ENCODE measurements at places on chromosomes 12 and 14.

DNA sequence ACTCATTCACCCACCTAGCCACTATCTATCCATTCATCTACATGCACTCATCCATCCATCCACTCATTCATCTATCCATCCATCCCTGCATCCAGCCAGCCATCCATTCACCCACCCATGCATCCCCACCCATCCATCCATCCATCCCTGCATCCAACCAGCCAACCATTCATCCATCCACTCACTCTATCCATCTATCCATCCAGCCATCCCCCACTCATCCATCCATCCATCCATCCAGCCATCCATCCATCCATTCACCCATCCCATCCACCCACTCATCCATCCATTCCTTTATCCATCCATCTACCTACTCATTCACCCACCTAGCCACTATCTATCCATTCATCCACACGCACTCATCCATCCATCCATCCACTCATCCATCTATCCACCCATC lies 73.1 kb downstream of the NOC4L start:
- no peak for DNase-seq

DNA sequence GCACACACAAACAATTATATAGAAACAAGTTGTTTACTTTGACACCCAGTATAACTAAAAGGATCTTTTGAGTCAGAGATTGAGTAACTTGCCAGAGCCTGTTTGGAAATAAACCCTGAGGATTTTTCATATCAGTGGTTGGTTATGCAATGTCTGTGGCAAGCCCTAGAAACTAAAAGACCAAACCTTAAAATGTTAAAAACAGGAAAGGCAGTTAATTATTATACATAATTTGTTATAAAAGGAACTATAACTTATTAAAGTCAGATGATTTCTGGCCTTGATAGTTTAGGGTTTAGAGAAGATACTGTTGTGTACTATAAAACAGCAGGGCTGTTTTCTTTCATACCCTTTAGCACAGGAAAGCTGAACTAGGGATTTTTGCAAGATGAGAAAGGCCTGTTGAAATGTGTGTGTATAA lies 44.1 kb downstream of the PSEN1 start:
- DNase-seq, result no peak

DNA sequence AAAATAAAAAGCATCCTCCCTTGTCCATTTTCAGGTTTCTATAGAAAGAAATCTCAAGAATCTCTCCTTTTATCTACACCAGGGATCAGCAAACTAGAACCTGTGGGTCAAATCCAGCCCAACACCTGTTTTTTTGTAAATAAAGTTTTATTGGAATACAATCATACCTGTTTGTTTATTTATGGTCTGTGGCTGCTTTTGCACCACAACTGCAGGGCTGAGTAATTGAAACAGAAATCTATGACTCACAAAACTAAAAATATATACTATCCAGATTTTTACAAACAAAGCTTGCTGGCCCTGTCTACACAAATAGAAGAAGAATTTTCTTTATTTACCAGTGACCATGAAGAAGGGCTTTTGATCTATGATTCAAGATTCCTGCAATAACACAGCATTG lies 95.1 kb upstream of the COCH start:
- no peak for DNase-seq

DNA sequence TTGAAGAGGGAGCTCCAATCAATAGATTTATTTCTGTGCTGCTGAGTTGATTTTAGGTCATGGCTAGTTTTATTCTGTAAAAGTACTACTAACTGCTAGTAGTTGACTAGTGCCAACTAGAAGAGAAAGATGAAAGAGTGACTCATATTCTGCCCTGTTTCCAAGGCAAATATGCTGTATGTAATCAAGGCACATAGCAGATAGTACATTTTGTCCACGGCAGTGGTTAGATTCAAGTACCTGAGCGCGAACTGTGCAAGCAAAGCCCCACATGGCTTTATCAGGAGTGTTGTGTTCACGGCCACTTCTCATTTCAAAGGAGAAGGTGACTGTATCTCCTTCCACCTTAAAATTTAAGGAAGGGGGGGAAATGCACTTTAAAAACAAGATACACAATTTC lies 126.8 kb downstream of the TRAFD1 start:
- DNase-seq, result no peak

- DNase-seq, result no peak
These were observed 70.0 kb downstream of the DIP2B start for GRCh38 chr12:50574601-50575348.

DNA sequence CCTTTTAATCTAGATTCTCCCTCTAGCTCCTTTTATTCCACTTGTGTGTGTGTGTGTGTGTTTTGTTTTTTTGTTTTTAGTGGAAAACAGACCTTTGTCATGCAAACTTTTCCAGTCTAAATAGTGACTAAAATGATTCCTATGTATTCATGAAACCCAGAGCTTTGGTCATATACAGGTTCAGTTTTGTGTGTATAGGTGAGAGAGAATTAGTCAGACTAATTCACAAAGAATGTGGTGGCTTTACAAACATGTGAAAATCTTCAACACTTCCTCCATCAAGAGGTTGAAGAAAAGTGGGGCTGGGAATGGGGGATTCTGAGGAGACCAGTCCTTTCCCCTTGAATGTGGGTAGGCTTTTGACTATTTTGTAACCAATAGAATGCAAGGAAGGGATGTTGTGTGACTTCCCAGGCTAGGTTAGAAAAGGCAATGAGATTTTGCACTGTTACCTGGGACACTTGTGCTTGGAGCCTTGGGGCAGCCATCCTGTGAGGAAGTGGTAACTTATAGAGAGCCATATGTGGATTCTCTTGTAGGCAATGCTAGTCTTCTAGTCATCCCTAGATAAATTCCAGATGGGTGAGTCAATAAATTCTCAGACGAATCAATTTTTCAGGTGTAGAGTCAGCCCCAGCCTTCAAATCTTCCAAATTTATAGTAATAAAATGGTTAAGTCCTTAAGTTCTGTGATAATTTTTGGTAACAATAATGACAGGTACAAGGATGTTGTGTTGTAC lies 236.1 kb downstream of the CEP128 start:
- DNase-seq, result no peak

GRCh38 chr12:113815031-113815430 lies 151.1 kb downstream of the RBM19 start:
- no peak for DNase-seq

- DNase-seq, result no peak
These were observed 1258.0 kb downstream of the FSCB start for GRCh38 chr14:43249116-43249515.

- no peak for DNase-seq
These were observed 439 bp upstream of the TNFRSF1A start for GRCh38 chr12:6342140-6342889.

GRCh38 chr14:90483571-90483974 lies 86.7 kb downstream of the CALM1 start:
- peak; percentile 1 for DNase-seq

GRCh38 chr14:77208291-77208978 lies 26.8 kb downstream of the TMEM63C start:
- DNase-seq, result peak; percentile 17

GRCh38 chr12:102480406-102480805 lies at the start of gene IGF1:
TSS of gene IGF1 (minus strand) at chr12:102480563. CDS start at chr12:102480381, 182 bp downstream.
- no peak for DNase-seq

DNA sequence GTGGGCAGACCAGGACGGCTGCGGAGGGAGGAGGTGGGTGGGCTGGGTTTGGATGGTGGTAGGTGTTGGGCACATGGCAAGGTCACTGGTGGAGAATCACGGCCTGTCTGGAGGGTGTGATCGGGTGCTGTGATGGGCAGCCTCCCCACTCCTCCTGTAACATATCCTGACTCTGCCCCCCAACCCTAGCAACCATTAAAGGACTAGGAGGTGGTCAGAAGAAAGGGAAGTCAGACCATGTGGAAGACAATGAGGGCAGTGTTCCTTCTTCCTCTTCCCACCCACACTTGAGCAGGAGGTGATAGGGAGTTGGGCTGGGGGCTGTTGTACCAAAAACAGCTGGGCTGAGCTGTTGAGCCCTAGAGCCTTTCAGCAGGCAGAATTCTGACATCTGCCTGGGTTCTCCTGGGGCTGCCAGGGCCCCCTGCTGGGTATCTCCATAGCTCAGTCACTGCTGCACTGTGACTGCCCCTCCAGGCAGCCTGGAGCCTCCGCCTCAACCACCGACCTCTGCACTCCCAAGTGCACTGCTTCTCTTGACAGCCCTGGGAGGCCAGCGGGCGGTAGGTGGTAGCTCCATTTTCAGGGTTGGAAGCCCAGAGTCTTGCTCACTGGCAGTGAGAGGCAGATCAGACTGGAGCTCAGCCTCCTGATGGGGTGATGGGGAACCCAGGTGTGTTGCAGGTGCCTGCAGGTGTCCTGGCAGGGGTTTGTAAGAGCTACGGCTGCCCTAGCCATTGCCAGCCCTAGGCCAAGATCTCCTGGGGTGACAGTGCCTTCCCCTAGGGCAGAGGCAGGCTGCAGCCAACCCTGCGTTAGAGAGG lies 15.4 kb downstream of the VASH1 start:
- no peak for DNase-seq

GRCh38 chr12:1702713-1703112 lies 11.8 kb downstream of the ADIPOR2 start:
- no peak for DNase-seq

DNA sequence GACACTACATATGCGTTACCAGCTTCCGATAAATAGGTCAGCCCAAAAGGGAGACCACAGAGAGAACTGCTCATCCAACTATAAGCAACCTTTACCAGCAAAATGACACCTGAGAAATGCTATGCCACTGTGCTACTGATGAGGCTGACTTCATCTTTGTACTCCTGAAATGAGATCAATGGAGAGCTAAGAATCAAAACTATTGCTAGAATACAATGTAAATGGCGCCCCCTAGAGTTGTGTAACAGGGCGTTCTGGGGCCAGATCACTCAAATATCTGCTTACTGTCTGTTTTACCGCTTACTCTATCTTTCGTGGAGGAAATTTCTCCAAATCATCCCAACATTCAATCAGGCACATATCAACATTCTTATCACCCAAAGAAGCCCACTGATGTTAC lies 4.6 kb downstream of the ZNF384 start:
- peak; percentile 62 for DNase-seq

DNA sequence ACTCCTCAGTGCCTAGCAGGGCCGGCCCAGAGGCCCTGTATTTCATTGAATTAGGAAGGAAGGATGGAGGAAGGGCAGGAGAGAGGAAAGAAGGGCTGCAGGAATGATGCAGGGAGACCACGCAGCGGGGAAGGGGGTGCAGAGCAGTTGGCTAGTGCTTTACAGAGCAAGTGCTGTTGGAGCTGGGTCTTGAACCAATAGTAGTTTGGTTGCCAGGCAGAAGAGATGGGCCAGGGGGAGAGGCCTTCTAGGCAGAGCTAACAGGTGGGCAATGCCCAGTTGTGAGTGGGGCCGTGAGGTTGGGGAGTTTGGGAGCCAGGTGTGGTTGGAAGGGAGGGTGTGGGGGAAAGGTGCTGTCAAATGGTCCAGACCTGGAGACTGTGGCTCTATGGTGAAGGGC lies 39.1 kb upstream of the SRSF5 start:
- no peak for DNase-seq

DNA sequence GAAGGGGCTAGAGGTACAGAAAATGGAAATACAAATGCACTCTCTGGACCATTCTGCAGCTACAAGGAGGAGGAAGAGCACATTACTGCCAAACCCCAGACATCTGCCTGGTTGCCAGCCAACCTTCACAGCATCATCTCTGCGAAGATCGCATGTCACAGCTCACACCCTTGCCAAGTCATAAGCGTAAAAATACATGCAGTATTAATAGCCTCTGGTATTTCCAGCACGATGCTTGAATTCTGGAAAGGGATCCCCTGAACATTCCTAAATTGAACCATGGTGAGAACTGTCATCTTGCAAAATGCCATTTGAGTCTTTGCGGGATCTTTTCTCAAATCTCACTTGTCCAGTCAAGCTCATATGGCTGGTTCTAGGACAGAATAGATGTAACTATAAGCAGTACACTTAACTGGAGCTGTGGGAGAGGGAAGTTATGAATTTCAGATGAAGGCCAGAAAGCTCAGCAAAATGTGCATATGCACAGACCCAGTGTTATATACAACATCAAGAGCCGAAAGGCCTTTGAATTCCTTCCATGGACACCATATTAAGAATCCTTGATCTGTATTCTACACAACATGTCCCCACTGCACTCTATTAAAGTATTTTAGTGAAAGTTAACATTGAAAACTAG lies 211.6 kb downstream of the DUSP6 start:
- no peak for DNase-seq

GRCh38 chr12:62783881-62784280 lies 151.1 kb downstream of the PPM1H start:
- no peak for DNase-seq

DNA sequence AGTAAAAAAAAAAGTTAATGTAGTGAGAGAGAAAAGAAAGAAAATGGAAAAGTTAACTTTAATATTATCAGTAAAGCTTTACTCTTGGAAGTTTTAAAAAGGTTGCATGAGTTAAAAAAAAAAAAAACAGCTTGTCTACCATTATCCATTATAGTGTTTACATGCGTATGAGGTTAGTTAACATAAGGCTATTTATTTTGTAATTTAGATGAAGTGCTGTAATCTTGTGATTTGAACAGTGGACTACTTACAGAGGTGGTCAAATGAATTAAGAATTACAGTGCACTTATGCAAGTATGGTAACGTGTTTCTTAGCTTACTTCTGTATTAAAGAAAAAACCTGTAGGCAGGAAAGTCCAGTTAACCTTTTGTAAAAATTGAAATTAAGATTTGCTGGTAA lies 30.7 kb downstream of the WASHC4 start:
- no peak for DNase-seq

DNA sequence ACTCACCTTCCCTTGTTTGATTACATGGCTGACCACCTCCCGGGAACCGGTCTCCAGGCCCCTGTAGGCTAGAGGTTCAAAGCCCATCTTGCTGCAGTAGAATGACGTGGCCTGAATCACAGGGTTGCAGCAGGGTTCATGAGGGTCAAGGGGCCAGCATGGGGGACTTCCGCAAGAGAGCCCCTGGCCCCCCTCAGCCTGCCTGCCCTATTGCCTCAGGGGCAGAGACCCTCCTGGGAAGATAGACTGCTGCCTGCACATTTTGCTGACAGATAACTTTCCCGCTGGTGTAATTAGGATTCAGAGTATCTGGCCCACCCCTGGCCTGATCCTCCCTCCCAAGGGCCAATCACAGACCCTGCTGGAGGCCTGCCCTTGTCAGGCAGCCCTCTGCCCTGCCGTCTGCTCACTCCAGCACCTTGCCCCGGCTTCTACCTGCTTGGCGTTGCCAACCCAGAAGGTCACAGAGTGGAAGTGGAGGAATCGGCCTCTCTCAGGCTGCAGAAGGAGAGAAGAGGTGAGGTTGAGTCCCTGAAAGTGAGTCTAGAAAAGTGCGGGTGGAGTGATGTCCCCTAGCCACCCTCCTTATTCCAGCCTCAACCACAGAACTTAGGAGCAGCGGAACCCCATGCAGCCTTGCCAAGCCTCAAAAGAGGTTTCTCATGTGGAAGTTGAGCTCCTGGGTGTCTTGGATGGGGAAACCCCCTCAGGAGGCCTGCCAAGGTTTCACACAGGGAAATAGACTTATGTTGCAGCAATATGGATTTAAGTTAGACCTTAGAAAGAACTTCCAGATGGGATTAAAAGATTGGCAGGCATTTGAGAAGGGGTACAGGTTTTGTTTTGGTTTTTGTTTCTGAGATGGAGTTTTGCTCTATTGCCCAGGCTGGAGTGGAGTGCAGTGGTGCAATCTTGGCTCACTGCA lies 1.1 kb downstream of the HPD start:
- no peak for DNase-seq
